Hematopoietic multipotent progenitor cell treated with erythropoietin and hydrocortisone succinate and interleukin-3 and kit ligand, for 6 days (in vitro differentiated cells): ENCODE measurements at places on chromosomes 4 and X.

DNA sequence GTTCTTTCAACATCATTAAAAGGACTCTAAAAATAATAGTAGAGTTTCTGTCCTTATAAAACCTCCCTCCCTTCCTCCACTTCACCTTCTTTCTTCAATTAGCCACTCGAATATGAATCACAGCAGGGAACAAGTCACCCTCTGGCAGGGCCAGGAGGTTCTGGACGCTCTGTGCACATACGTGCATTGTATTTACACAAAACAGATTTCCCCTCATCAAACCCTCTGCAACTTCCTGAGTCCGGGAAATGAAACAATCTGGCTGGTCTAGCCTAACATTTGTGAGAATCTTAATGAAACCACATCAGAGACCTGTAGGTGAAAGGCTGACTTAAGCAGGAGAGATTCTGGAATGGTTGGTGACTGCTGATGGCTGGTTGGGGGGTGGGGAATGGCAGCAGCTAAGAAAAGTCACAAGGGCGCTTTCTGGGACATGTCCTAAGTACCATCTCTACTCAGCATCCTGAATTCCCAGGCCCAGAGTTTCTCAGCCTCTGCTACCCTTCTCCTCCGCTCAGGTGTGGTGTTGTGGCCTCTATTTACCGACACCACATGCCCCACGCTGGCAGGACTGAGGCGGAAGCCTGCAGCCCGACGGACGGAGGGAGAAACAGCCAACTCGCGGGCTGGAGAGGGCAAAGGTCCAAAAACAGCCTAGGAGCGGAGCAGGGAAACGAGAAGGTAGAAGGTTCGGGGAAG is 1.0 kb downstream of the ZDHHC9 start:
- DNase-seq, result peak; percentile 19

GRCh38 chr4:16860516-16860915 is 37.9 kb downstream of the LDB2 start:
- no peak for DNase-seq

- DNase-seq, result no peak
Measured at GRCh38 chrX:14501327-14501726, 28.0 kb upstream of the GLRA2 start.

- peak; percentile 50 for DNase-seq
Measured at GRCh38 chrX:38768079-38768478, 33.2 kb upstream of the MID1IP1 start.

GRCh38 chr4:78824001-78824400 is 47.9 kb downstream of the BMP2K start:
- DNase-seq, result no peak

DNA sequence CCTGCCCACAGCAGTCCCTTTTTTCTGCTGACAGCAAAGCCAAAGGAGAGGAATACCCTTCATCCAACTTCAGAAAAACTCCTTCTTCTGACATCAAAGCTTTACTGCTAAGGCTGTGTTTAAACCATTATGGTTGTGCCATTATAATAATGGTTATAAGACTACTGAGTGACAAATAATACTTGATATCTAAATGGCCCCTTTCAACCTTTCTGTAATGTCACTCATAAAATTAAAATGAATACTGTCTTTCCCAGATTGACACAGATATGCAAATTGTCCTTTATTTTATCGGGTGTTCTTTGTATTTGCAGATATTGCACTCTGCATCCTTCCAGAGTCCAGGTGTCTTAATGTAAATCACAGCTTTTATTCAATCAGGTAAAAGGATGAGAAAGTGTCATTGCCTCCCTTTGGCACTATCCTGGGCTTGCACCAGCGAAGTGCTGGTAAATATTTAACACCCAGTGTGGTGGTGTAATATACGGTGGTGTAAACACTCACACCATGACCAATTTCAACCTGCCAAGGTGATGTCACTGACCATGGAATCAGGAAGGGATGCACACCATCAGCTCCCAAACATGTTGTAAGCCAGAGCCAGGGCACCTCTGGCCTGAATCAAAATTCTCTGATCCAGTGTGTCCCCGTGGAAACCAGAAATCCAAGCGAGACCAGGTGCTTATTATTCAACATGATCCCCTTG is 139.4 kb upstream of the TENM3 start:
- no peak for DNase-seq

DNA sequence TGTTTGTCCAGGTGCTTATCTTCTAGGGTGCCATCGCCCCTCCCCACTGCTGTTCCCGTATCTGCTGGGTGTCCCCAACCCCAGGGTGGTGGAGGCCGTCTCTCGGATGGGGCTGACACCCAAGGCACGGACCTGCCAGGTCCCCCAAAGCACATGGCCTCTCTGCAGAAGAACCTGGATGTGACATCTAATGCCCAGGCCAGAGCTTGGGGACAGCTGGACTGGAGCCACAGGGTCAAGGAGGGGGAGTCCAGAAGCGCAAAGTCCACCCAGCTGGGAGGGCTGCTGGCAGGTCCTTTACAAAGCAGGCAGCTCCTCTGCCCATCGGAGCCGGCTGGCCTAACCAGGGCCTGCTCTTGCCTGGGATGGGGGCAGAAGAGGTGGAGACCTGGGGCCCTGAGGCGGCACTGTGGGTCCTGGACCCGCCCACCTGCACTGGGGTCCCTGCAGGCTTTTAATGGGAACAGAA is 751 bp upstream of the DOK7 start:
- no peak for DNase-seq

DNA sequence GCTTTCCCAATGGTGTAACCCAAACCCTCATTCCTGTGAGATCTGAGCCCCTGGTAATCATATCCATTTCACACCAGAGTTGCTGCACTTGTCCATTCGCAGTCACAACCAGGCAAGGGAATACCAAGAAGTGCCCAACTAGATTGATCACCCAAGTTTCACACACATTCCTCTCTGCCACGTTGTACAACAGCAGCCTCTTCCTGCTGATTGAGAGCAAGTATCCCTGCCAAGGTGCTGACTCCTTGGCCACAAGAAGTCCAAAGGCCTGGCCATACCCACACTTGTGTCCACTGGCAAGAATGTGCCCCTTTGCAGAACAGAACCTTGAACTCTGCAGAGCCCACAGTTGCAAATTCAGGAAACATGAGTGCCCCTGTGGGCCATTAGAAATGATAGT is 6.5 kb upstream of the ACOT9 start:
- DNase-seq, result no peak

- no peak for DNase-seq
Measured at GRCh38 chr4:165972747-165973146, 99.7 kb downstream of the TLL1 start.

GRCh38 chr4:21765810-21766407 is 182.7 kb downstream of the KCNIP4 start:
- DNase-seq, result peak; percentile 73

DNA sequence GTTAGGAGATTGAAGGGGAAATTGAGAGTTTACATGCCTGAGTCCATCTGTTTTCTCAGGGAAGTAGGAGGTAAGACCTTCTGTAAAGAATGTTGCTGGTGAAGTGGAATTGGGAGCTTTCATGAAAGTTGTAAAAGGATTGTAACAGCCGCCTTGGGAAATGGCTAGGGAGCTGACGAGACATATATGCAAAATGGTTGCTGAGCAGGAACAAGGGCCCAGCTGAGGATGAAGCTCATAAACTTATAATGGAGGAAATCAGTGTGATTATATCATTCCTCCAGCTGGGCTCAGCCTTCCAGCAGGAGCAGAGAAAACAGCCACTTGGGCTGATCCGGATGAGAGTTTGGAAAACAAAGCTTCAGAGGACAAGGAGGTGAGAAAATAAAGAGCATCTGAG is 208.7 kb downstream of the MAPK10 start:
- no peak for DNase-seq

GRCh38 chrX:39922488-39922887 is 175.3 kb downstream of the BCOR start:
- DNase-seq, result no peak

DNA sequence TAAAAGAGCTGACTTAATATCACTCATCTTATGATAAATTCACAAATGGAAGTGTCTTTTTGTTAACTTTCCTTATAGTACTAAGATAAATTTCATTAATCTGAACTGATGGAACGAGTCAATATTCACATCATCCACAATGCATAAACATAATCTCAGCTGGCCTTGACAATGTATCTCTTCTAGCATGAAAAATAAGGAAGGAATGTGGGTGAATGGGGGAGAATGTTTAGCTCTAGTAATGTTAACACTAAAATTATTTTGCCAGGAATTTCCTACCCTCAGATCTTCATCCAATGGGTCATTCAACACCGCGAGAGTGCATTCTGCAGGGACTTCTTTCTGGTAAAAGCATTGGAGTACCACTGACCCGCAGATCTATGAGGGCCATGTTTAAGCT is 15.8 kb downstream of the TRPC3 start:
- DNase-seq, result no peak

DNA sequence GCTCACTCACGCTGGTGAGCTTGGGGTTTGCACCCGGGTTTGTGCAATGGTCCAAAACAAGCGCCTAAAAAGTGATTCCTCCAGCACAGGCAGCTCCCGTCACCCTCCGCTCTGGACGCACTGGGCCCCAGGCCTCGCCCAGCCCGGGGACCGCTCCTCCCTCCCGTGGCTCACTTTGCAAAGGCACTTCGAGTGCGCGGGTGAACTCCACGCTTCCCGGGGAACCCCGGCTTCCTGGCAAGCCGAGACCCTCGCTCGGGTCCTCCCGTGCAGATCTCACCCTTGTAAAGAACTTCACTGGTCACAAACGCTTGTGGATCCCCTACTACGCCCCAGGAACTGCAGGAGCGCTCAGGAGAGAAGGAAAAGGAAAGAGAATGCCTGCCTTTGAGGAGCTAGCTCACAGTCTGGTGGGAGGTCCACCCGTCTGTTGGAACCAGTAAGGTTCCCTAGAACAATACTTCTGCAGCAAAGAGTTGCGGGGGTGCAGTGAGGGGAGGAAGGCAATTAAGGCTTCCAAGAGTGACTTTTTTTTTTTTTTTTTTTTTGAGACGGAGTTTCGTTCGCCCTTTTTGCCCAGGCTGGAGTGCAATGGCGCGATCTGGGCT is at the start of gene CTPS2:
Gene CTPS2, minus strand, starts transcription at position 122 of the 608 bp plus-strand sequence. CDS start 9,767 bp downstream, outside the sequence.
- peak; percentile 83 for DNase-seq
